ENCODE measurements at places on chromosomes 16 and 17.
A peak's percentile ranks its signal among the peaks of the same experiment; 100 is the strongest.

GRCh38 chr17:30084788-30085187, 31.8 kb upstream of the NSRP1 start:
- DNase-seq = no peak

DNA sequence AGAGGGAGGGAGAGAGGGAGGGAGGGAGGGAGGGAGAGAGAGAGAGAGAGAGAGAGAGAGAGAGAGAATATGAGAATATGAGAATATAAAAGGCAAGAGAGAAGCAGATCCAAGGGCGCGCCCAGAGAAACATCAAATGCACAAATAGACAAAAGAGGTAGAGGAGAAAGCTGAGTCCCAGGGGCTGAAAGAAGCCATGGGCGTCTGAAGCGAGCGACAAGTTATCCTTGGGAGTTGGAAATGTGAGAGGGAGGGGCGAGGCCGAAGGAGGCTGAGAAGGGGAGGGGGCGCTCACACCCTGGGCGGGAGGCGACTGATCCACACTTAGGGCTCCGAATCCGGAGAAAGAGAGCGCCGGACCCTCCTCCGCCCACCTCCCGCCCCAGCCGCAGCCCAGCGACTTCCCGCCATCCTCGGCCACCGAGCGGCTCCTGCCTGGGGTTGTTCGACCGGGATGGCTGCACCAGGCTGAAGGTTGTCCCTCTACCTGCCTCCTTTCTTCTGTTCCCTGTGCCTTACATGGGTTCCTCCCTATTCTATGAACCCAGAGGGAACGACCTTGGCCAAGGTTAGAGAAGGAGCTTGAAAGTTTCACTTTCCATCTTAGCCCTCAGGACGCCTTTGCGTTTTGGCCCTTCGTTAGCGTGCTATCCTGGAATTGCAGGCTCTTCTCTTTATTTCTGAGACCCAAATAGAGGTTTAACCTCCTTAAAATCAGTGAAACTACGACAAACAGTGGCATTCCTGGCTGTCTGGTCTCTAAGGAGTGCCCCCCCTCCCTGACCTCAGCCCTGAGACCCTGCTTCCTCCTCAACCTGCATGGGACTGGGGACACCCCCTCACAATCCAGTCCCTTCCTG, 21.2 kb upstream of the HOXB9 start:
- no peak for DNase-seq

GRCh38 chr17:57552114-57552624, 192.9 kb downstream of the CCDC182 start:
- peak; percentile 13 for DNase-seq

- no peak for DNase-seq
These were observed 825 bp downstream of the METTL9 start for GRCh38 chr16:21600031-21600773.

DNA sequence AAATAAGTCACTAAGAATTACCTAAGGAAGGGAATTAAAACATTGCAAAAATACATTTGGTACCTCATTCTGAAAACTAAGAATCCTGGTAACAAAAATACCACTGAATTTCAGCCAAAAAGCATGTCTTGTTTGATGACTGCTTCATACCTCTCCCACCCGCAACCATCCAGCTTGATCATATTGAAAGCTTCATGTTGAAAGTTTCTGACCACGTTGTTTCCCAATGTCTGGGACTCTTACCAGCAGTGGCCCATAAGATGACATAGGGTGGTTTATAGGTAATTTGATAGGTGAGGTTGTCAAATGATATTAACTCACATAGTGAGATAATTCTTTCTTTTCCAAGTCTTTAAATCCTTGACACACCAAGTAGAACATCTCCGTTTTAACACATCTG, 139.3 kb downstream of the CDH11 start:
- no peak for DNase-seq

DNA sequence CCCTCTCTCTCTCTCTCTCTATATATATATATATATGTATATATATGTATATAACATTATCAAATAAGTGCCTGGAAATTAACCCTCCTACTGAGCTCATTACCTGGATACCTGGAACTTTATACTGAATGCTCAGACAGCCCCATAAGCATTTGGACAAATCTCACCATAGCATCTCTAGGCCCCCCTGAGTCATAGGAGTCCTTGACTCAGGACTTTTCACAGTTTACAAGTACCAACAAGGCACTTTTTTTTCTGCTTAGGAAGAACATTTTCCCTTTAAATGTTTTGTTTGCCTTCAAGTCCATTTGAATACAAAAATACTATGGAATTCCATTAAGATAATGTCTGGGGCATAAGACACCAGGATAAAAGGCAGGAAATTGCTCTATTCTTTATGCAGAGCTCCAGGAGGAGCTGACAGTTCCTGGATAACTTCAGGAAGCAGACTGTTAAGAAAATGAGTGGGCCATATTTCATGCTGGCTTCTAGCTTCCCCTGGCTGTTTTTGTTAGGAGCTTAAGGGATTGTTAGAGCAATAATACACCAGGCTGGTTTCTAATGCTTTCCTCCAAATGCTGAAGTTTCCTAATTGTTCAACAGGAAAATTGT, 171.7 kb upstream of the ASIC2 start:
- no peak for DNase-seq

- no peak for DNase-seq
These were observed 996 bp downstream of the RPL38 start for GRCh38 chr17:74204474-74204873.

GRCh38 chr16:82681592-82681991, 54.8 kb downstream of the CDH13 start:
- no peak for DNase-seq

- no peak for DNase-seq
These were observed 43.7 kb upstream of the ERN1 start for GRCh38 chr17:64173646-64174045.

GRCh38 chr16:29908719-29909220, 8.5 kb downstream of the ASPHD1 start:
- DNase-seq = no peak

DNA sequence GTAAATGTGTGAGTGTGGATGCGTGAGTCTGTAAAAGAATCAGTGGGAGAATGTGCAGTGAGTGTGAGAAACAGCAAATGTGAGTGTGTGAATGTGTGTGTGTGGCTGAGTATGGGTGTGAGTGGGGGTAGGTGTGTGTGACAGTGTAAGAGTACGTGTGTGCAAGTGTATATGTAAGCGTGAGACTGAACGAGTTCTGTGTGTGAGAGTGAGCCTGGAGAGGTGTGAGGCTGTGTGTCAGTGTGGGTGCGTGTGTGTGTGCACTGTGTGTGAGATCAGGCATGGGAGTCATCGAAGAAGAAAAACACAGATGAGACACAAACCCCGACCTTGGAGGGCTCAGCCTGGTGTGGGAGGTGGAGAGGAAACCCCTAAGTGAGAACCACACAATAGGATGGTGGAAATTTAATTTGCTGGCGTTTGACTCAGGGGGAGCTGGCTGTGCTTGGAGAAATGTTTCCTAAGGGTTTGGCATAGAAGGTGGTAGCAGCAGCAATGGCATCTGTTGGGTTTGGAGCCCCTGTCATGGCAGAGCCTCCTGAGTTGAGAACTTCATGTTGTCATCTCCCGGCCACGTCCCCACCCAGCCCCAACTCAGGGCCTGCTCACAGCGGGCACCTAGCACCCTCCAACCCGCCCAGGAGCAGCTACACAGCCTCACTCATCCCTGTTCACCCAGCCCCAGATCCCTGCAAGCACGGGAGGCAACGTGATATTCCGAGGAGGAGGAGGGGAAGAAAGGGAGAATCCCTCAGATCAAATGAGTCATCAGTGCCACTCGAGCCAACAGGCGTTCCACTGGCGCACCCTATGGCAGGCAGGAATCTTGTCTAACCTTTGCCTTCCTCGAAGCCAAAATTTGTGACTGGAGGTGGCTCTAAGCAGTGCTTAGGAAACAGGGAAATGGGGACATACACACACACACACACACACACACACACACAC, 14.3 kb upstream of the NUBP1 start:
- no peak for DNase-seq

DNA sequence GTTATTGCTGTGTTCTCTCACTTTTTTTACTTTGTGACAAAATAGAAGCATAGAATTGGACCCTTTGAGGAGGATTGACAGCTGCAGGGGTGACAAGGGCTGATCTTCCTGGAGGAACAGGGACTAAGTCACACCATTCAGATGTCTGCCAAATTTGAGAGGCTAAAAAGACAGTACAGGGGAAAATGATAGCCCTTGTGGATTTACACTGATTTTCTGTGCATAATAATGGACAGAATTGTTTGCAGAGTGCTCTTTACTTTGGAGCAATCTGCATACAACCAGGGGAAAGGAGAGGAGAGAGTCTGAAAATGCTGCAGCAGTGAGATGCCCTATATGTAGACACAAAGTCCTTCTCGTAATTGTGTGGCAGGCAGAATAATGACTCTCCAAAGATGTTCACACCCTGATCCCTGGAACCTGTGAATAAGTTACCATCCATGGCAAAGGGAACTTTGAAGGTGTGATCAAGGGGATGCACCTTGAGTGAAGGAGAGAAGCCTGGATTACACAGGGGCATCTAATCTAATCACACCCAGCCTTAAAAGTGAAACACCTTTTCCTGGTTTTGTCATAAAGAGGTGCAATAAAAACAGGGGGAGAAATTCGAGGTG, 221.4 kb upstream of the CPHXL start:
- no peak for DNase-seq

DNA sequence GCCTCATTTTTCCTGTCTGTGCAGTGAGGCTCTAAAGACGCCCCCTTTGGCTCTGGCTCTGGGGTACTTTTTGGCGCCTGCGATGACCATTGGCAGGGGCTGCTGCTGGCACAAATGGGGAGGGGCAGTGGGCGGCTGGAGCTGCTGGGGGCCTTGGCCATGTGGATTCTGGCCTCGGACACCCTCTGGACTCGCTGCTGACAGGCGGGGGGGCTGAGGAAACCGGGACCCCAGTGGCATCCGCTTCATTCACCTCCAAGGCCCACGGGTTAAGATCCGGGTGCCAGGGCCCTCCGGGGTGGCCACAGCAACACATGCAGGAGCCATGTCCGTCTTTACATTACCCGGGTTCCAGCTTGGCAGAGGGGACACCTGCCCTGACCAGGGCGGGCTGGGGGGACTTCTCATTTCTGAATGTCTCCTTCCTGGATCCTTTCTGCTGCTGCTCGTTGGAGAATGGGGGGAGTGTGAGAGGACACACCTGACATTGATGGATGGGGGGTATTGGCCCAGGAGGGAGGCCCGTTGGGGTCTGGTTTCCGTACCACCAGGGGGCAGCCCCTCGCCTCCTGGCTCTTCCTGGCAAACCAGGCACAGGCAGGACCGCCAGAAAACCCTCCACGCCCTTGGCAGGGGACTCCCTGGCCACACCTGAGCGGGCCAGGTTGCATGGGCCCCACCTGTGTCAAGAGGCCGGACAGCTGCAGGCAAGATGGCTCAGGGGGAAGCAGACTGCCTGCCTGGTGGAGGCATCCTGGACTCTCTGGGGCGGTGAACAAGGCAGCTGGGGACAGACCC, 21.8 kb downstream of the GSE1 start:
- no peak for DNase-seq

DNA sequence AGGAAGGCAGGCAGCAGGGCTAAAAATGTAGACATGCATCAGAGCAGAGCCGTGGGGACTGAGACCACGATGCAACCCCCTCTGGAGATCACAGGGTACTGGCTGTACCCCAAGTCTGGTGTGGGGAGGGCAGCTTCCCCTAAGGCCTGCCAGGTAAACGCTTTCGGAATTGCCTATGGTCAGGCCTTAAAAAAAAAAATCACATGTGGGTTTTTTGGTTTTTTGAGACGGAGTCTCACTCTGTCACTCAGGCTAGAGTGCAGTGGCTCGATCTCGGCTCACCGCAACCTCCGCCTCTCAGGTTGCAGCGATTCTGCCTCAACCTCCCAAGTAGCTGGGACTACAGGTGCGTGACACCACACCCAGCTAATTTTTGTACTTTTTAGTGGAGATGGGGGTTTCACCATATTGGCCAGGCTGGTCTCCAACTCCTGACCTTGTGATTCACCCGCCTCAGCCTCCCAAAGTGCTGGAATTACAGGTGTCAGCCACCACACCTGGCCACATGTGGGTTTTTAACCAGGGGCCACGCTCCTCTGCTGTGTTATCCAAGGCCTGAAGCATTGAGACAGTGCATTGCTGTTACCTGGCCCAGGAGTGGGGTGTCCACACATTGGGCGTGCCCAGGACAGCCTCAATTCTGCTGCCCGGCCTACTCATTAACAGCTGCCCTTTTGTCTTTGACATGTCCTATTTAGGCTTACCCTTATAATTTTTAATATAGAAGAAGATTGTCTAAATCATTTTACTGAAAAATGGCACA, 50.4 kb downstream of the LITAF start:
- no peak for DNase-seq

DNA sequence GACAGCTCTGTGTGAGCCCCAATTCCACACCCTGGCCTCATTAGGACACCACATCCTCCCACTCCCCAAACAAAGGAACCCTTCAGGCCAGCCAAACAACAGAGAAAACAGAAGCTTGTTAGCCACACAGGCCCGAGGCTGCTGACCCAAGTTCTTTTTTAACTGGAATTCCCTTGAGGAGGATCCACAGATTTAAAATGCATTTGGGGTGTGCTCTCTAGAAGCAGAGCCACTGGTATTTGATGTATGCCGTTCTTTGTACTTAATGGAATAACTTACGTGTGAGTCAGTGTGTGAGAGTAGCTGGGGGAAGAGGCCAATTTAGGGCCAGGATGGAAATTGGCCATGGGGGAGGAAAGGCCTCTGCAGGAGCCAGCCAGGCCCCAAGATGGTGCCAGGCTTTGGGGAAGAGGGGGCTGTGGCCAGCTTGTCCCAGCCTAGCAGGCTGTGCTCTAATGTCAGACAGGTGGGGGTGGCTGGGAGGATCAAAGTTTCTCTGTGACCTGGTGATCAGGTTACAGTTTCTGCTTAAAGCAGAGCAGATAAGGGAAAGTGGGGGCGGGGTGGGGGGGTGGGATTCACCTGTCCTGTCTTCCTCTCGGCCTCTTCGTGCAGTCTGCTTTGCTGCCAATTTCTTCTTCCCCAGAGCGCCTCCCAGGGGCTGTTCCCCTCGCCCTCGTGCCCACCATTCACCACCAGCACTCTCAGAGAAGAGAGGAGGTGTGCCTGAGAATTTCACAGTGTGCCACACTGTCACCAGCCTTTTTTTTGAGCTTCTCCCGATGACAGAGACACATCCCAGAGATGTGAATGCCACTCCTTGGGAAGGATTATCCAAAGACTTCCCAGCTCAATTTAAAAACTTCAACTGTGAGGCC, 50.8 kb downstream of the TOM1L2 start:
- no peak for DNase-seq

DNA sequence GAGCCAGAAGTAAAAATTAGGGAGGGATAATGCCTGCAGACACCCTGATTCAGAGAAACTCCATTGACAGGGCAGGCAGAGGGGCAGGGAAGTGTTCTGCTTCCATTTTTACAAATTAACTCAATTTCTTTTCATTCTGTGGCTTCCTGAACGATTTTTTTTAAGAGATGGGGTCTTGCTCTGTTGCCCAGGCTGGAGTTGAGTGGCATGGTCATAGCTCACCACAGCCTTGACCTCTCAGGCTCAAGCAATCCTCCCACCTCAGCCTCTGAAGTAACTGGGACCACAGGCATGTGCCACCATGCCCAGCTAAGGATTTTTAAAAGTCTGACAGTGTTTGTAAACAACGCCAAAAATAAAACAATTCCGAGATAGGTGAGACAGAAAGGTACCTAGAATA, 99.8 kb downstream of the SMG6 start:
- DNase-seq = no peak

- no peak for DNase-seq
These were observed 48.0 kb downstream of the SMPD3 start for GRCh38 chr16:68400083-68400923.

GRCh38 chr17:15651583-15652110, 32.1 kb upstream of the FBXW10B start:
- DNase-seq = no peak

Data from naive thymus-derived CD8-positive, alpha-beta T cell (primary cell).